ENCODE measurements at places on chromosomes 5 and 9. TPM values are rescaled to one million over a fixed set of nuclear protein-coding genes. Genes with fewer than 3 reads are reported as not detected.

The DIRAS2 gene
- polyA plus RNA-seq = not detected

The FOXD4L5 gene
- not detected for polyA plus RNA-seq

The SPINK6 gene
- polyA plus RNA-seq = 2.5 TPM

The PCDH12 gene
- 0.02 TPM for polyA plus RNA-seq

The BARHL1 gene
- not detected for polyA plus RNA-seq

The TMOD1 gene
- polyA plus RNA-seq = not detected

The FOXD4L4 gene
- polyA plus RNA-seq = not detected

The LSM11 gene
- 1.3 TPM for polyA plus RNA-seq

GRCh38 chr5:84383816-84384603 lies 670 bp downstream of the EDIL3 start:
- DNase-seq = no peak

DNA sequence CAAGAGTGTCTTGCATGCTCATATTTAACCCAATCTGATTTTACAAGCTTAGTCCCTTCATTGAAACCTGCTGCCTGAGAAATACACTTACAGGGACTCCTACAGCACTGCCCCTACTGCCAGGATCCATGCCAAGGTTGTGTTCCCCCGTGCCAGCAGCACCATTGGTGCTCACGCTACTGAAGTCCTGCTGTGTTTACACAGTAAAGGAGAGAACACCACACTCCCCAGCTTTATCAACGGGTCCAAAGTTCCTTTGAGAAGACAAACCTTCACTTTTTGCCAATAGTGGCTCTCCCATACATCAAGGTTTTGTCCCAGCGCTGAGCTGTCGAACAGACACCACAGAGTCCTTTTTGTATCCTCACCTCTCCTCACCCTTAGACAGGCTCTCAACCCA lies 155.1 kb upstream of the WWC1 start:
- DNase-seq = no peak

DNA sequence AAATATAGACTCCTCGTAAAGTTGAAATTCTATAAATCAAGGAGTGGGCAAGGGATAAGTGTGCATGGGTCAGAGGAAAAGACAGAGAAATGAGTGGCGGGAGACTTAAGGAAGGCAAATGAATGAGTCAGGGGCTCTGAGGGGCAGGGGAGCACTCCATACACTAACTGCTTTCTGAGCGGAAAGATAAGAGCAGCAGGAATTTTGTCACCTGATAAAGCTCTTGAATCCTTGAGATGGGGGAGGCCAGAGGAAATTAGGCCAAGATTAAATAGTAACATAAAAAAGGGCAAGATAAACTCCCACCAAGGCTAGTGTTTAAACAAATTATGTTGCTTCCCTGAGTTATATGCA lies 191.0 kb upstream of the S1PR3 start:
- no peak for DNase-seq

DNA sequence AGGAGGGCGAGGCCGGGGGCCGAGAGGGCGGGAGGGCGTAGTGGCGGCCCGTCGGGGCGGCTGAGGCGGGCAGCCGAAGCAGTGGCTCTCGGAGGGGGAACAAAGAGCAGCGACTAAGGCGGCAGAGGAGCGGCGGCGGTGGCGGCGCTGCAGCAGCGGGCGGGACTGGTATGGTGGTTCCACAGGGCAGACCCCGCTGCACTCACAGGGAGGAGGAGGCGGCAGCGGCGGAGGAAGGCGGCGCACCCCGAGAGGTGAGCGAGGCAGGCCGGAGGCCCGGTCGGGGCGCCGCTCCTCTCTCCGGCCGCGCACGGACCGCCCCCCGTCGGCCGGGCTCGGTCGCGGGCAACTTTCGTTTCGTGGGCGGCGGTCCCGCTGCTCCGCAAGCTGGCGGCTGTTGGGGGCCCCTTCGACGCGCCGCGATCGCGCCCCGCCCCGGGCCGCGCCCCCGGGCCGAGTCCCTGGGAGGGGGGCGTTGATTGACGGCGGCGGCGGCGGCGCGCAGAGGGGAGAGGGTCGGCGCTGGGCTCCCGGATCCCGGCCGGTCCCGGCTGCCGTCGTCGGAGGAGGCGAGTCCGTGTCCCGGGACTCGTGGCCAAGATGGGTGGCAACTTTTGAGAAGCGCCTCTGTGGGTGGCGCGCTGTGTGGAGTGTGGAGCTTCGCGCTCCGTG lies 467 bp downstream of the CNOT6 start:
- DNase-seq = no peak

- DNase-seq = no peak
Measured at GRCh38 chr9:89410641-89411350, 87.1 kb downstream of the SEMA4D start.

GRCh38 chr5:41763574-41763973 lies 106.7 kb downstream of the OXCT1 start:
- no peak for DNase-seq

GRCh38 chr5:150731669-150732242 lies 27.1 kb downstream of the DCTN4 start:
- no peak for DNase-seq

GRCh38 chr5:59786334-59786805 lies 107.2 kb downstream of the PDE4D start:
- DNase-seq = peak; percentile 97

DNA sequence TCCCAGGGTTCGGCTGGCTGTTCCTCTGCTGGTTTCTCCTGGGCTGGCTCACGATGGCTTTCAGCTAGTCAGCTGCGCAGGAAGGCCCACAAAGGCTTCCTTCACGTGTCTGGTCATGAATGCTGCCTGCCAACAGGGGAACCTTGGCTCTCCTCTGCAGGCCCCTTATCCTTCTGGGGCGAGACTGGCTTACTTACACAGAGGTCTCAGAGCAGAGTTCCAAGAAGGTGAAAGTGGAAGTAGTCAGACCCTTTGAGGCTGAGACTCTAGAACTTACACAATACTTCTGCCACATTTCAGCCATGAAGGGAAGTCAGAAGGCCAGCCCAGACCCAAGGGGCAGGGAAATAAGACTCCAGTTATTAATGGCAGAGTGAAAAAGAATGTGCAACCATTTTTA lies 99.5 kb downstream of the LHFPL2 start:
- no peak for DNase-seq

- no peak for DNase-seq
Measured at GRCh38 chr5:147432323-147432722, 77.5 kb downstream of the DPYSL3 start.

DNA sequence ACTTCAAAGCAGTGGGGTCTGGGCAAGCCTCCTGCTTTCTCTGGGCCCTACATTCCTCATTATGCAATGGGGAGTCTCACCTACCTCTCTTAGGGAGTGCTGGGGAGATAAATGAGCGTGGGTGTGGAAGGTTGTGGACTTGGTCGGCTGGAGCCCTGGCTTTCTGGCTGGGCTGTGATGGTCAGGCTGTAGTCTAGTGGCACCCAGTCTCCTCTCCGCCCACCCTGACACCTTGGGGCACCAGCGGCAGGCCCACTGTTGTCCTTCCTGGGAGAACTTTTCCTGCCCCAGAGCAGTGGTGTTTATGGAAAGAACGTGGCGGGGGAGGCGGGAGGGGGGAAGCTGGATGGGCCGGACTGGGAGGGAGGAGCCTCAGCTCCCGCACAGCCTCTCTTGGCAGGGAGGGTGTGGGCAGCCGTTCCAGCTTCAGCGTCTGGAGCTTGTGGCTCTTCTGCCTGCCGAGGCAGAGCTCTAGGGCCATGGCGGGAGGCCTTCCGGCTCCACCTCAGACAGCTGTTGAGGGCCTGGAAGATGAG lies 4.1 kb downstream of the PTGS1 start:
- DNase-seq = no peak

GRCh38 chr5:61435368-61435767 lies 103.3 kb downstream of the ZSWIM6 start:
- no peak for DNase-seq

DNA sequence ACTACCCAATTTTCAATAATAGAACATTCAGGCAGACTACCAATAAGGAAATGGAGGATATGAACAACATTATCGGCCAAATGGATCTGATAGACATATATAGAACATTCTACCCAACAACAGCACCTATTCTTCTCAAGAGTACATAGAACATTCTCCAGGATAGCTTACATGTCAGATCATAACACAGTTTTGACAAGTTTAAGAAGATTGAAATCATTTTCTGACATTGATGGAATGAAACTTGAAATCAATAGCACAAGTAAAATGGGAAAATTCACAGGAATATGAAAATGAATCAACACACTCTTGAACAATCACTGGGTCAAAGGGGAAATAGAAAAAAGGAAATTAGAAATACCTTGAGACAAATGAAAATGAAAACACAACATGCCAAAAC lies 94.6 kb upstream of the MEGF10 start:
- DNase-seq = no peak

GRCh38 chr9:127174386-127175318 lies 52.2 kb upstream of the ANGPTL2 start:
- DNase-seq = no peak

Measured in foreskin keratinocyte (primary cell).